ENCODE measurements at places on chromosomes 7 and 10. TPM values are rescaled to one million over a fixed set of nuclear protein-coding genes. Genes with fewer than 3 reads are reported as not detected.

IL2RA gene
- 21.1 TPM for total RNA-seq

GRCh38 chr10:47165711-47166404, 134.1 kb upstream of the GDF10 start:
- DNase-seq, result peak; percentile 87
- peaks cover 12% of the 10 kb centered on the region for H3K27me3 ChIP-seq
- H3K4me3 ChIP-seq, result peak overlapping the region; percentile 9
- H3K4me1 ChIP-seq, result peaks cover 12% of the 10 kb centered on the region

C10orf67 gene
- total RNA-seq, result not detected

LIPN gene
- total RNA-seq, result not detected

DNA sequence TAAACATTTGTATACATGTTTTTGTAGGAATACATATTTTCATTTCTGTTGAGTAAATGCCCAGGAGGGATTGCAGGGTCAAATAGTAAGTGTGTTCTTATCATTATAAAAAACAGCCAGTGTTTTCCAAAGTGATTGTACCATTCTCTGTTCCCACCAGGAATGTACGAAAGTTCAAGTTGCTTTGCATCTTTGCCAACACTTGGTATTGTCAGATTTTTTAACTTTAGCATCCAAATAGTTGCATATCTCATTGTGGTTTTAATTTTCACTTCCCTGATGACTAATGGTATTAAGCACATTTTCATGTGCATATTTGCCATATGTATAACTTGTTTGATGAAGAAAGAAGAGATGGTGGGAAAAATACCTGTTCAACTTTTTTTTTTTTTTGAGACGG, 213.9 kb downstream of the ZNF365 start:
- no peaks in the 10 kb centered on the region for H3K27me3 ChIP-seq
- DNase-seq, result no peak
- H3K4me3 ChIP-seq, result no peak overlapping the region
- H3K27ac ChIP-seq, result no peak overlapping the region

C7orf25 gene
- 6.5 TPM for total RNA-seq

GRCh38 chr10:11140963-11141362, 123.3 kb downstream of the CELF2 start:
- no peak for DNase-seq
- no peak overlapping the region for H3K4me3 ChIP-seq
- H3K4me1 ChIP-seq, result peaks cover 12% of the 10 kb centered on the region

GRCh38 chr10:15200626-15201025, 32.1 kb upstream of the NMT2 start:
- H3K4me1 ChIP-seq, result peaks cover 14% of the 10 kb centered on the region
- no peaks in the 10 kb centered on the region for H3K27me3 ChIP-seq
- no peak for DNase-seq

ZNF853 gene
- 10.1 TPM for total RNA-seq

DNA sequence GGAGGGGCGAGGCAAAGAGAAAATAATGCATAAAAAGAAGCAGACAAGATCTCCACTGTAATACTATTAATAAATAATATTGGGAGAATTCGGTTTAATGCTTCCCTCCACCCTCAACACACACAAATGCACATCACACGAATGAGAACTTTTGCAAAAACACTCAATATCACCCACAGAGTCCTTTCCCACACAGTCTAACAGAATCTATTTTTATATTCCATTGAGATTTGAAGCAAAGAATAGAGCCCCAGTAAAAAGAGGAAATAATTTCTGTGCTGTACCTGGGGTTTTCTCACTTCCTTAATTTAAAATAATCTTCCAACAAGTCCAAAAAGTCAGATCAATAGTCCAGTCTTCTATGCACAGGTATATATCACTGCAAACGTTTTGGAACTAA, 17.0 kb downstream of the PIK3AP1 start:
- peaks cover 92% of the 10 kb centered on the region for H3K4me1 ChIP-seq
- peaks cover 6% of the 10 kb centered on the region for H3K36me3 ChIP-seq
- no peaks in the 10 kb centered on the region for H3K27me3 ChIP-seq
- H3K4me3 ChIP-seq, result no peak overlapping the region
- H3K27ac ChIP-seq, result peak overlapping the region; percentile 88
- DNase-seq, result no peak

GSTO2 gene
- total RNA-seq, result 0.94 TPM

DNA sequence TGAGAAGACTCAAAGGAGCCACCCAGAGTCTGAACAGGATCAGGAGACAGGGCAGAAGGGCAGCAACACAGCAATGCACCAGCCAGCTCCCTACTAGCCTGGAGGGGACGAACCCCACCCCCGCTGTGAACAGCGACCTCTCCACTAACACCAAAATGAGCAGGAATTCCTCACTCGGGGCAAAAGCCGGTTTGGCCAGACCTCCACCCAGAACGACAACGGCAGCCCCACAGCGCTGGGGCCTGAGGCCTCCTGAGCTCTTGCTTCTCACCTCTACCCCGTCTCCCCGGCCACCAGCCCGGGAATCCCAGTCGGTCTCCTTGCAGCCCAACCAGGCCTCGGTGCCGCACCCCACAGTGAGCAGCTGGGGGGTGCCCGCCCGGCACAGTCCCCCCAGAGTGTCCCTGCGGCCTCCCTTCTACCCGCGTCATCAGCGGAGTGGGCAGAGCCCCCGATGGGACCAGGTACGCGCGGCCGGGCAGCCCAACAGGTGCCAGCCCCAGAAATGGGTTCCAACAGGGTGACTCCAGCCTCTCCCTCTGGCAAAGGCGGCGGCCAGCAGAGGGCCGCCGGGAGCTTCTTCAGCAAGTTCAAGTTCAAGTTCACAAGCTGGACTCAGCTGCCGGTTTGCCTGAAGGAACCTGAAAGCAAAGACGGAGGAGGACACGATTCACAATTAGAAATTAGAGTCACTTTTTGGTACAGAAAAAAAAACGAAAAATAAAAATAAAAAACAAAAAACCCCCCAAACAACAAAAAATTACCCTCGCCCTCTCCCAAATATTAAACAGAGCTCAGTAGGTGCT, 129.0 kb downstream of the MARCHF5 start:
- peak; percentile 77 for DNase-seq
- H3K27ac ChIP-seq, result no peak overlapping the region
- peak overlapping the region; percentile 3 for H3K4me3 ChIP-seq
- peaks cover 23% of the 10 kb centered on the region for H3K27me3 ChIP-seq
- H3K4me1 ChIP-seq, result peaks cover 13% of the 10 kb centered on the region

DNA sequence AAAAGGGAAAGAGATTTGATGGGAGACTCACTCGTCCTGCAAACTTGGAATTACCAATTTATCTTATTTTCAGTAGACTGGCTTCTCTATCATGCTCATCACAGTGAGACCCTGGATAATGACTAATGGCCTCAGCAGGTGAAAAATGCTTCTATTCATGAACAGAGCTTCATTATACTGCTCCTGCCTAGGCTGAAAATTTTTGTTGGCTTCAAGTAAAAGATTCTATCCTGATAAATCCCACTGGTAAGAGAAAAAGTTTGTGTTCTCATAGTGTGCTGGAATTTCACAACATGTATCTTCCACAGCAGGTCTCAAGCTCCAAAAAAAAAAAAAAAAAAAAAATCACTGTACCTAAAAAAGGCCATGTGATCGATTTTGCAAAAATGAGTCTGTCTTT, 329.3 kb upstream of the FZD8 start:
- H3K4me1 ChIP-seq, result no peaks in the 10 kb centered on the region
- no peaks in the 10 kb centered on the region for H3K36me3 ChIP-seq
- H3K27me3 ChIP-seq, result no peaks in the 10 kb centered on the region
- no peak for DNase-seq

DNA sequence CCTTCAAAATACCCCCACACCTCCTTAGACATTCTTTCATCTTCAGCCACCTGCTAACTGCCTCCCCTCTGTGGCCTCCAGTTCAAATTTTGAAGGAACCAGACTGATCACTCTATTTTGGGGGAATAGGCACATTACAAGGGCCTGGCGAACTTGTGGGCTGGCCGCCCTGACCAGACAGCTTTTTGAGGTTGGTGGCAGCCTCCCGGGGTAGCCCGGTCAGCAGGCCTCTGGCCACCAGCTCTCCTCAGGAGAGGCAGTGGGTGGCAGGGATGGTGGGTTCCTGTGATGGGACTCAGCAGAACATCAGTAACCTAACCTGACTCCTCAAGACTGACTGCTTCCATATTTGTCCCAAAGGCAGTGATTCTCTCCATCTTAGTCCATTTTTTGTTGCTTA, 17.4 kb upstream of the EEPD1 start:
- DNase-seq, result no peak
- no peaks in the 10 kb centered on the region for H3K4me1 ChIP-seq

- H3K36me3 ChIP-seq, result no peaks in the 10 kb centered on the region
- no peak for DNase-seq
- peaks cover 9% of the 10 kb centered on the region for H3K4me1 ChIP-seq
- H3K27me3 ChIP-seq, result no peaks in the 10 kb centered on the region
Measured at GRCh38 chr10:80139265-80139664, 6.7 kb downstream of the PLAC9 start.

DNA sequence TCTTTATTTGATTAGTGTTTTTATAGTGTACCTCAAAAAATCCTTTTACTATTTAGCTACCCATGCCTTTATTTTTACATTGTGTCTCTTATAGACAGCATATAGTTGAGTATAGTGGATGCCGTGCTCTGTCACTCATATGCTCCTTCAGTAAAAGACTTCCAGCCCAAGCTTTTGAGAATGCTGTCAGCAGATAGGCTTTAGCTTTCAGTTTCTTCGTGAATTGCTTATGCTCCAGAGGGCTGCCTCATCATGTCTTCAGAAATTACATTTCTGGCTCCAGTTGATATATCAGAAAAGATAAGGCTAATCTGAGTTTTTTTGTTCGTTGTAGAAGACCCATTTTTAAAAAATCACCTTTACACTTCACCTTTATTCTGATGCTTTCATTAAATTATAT, 332.0 kb downstream of the NXPH1 start:
- H3K4me3 ChIP-seq, result no peak overlapping the region
- no peaks in the 10 kb centered on the region for H3K36me3 ChIP-seq
- no peak overlapping the region for H3K27ac ChIP-seq

LRMDA gene
- total RNA-seq, result 24.0 TPM

CAV1 gene
- total RNA-seq, result 404 TPM

PIK3CG gene
- total RNA-seq, result 44.8 TPM

DNA sequence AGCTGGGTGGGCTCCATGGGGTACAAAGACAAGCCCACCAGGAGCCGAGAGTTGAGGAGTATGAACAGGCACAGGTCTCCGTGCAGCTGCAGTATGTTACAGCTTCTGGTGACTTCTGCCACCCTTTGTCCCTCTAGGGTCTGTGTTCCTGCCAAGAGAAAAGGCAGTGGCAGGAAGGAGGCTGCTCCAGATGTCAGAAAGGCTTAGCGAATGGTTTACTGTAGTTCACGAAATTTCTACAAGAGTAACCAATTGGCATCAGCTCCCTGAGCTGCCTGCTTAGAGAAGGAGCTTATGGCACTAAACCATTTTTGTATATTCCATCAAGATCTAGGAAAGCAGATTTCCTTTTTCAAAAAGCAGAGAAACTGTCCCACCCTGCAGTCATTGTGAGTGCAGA, 48.2 kb upstream of the TMEM72 start:
- no peak overlapping the region for H3K4me3 ChIP-seq
- H3K4me1 ChIP-seq, result peaks cover 4% of the 10 kb centered on the region
- no peak overlapping the region for H3K27ac ChIP-seq

- H3K4me1 ChIP-seq, result peaks cover 13% of the 10 kb centered on the region
- no peaks in the 10 kb centered on the region for H3K27me3 ChIP-seq
- H3K36me3 ChIP-seq, result no peaks in the 10 kb centered on the region
- no peak overlapping the region for H3K4me3 ChIP-seq
Measured at GRCh38 chr10:1290071-1290471, 233.9 kb downstream of the WDR37 start.

DNA sequence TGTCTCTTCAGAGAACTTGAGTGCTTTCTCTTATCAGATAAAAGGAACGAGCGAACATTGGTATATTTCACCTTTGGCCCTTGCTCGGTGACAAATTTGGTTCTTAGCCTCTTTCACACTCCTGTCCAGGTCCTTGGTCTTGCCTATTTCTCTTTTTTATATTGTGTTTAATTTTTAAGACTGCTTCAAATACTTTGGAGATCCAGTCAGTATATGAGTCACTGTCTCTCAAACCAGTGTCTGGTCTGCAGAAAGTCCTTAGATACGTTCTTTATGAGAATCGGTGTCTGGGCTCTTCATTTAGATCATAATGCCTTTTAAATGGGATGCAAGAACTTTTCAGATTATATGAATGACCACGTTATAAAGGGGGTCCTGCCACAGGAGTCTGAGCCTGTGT, 55.0 kb downstream of the PIK3AP1 start:
- peaks cover 6% of the 10 kb centered on the region for H3K36me3 ChIP-seq
- H3K4me3 ChIP-seq, result no peak overlapping the region
- peak overlapping the region; percentile 65 for H3K27ac ChIP-seq
- no peaks in the 10 kb centered on the region for H3K27me3 ChIP-seq
- peaks cover 37% of the 10 kb centered on the region for H3K4me1 ChIP-seq

GRCh38 chr7:108078211-108078673, 51.9 kb downstream of the LAMB4 start:
- no peaks in the 10 kb centered on the region for H3K27me3 ChIP-seq
- no peak overlapping the region for H3K4me3 ChIP-seq
- H3K4me1 ChIP-seq, result no peaks in the 10 kb centered on the region

DNA sequence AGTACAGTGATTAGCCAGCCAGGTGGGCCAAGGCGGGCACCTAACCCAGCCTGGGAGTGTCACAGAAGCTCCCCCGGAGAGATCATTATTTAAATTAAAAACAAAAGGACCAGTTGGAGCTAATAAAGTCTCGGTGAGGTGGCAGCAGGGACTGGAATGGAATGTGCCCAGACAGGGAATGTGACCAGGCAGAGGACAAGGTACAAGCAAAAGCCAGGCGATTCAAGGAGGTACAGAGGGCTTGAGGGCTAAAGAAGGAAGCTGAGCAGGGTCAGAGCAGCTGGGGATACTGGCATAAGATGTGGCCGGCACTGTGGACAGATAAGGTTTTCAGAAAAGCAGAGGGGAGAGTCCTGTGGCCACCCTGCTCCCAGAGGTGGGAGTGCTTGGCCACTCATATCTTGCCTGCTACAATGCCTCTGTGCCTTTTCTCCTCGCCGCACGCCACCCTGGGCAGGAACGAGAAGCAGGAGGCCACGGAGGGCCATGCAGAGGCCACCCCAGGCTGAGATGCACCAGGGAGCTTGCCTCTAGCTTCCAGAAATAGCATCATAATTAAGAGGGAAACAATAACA, 13.2 kb downstream of the TMEM273 start:
- H3K27ac ChIP-seq, result no peak overlapping the region
- no peak overlapping the region for H3K4me3 ChIP-seq
- H3K36me3 ChIP-seq, result no peaks in the 10 kb centered on the region
- peaks cover 82% of the 10 kb centered on the region for H3K4me1 ChIP-seq

DNA sequence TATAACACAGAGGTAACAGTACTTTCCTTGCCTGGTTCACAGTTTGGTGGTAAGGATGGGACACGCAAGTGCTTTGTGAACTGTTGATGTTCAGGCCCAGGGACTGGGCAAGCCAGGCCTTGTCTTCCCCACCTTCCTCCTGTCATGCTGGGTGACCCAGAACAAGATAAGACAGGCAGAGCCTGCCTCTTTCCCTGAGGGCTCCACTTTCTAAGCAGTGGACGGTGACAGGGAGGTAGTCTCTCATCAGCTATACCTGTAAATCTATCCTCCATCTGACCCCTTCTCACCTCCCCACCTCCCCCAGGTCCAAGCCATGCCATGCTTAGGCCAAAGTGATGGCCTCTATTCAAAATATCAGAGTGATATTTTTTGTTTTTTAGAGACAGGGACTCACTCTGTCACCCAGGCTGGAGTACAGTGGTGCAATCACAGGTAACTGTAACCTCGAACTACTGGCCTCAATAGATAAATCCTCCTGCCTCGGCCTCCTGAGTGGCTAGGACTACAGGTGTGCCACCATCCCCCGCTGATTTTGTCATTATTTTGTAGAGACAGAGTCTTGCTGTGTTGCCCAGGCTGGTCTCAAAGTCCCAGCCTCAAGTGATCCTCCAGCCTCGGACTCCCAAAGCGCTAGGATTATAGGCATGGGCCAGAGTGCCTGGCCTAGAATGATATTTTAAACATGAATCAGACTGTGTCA, 42.8 kb downstream of the PDLIM1 start:
- H3K36me3 ChIP-seq, result peaks cover 82% of the 10 kb centered on the region
- H3K4me3 ChIP-seq, result no peak overlapping the region
- peak overlapping the region; percentile 37 for H3K27ac ChIP-seq
- H3K4me1 ChIP-seq, result peaks cover 25% of the 10 kb centered on the region
- DNase-seq, result no peak
- no peaks in the 10 kb centered on the region for H3K27me3 ChIP-seq

CLRN3 gene
- total RNA-seq, result not detected
